Stimulated activated naive CD4-positive, alpha-beta T cell (primary cell): ENCODE measurements at places on chromosomes 6 and 20.

DNA sequence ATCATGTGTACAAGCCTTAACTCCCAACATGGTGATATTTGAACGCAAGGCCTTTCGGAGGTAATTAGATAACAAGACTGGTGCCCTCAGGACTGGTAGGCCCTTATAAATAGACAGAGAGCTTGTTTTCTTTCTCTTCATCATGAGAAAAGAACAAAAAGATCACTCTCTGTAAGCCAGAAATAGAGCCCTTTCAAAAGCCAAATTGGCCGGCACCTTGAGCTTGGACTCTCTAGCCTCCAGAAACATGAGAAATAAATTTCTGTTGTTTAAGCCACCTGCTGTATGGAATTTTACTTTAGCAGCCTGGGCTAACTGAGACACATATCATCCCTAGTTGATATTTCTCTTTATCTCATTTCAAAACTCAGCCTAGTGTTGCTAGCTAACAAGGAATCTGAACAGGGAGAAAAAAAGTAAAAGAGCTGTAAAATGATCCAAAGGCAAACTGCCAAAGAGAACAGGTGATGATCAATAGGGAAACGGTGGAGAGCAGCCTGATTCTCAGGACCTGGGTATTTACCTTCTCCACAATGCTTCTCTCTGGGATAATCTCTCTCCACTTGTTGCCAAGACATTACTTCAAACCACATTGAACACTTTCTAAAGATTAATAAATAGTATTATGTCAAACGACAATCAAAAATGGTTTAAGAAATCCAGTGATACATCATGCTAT lies 6.1 kb downstream of the COL21A1 start:
- no peak for DNase-seq

DNA sequence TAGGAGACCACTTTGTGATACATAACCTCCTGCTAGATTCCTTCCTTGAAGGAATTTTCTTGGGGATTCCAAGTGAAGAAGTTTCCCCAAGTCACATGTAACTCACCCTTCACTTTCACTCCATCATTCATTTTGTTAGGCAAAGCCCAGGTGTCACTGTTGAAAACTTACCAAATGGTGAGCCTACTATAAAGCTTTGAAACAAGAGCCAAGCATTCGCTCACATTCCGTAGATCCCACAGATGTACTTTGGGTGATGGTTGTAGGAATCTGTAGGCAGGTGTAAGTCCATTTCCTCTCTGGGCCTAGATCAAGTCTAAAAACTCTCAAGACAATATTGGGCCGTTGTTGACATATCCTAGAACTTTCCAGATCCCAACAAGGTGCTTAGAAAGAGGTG lies 74.1 kb downstream of the PRDM1 start:
- DNase-seq: no peak

GRCh38 chr6:75673884-75674283 lies 72.2 kb downstream of the SENP6 start:
- DNase-seq: no peak

DNA sequence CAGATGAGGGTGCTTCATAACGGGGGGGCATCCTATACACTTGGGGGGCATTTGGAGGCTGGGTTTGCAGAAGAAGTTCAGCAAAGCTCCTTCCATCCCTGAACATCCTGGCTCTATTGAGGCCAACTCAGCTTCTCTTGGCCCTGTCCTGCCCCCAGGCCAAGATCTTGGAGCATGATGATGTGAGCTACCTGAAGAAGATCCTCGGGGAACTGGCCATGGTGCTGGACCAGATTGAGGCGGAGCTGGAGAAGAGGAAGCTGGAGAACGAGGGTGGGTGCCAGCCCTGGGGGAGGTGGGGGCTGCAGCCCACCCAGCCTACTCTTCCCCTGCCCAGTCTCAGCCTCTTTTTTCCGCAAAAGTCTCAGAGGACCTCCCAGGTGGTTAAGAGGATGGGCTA lies 17.2 kb downstream of the GDAP1L1 start:
- DNase-seq: no peak

GRCh38 chr20:58018590-58018989 lies 209.9 kb downstream of the ANKRD60 start:
- no peak for DNase-seq

GRCh38 chr20:1357921-1358671 lies 29.2 kb upstream of the SDCBP2 start:
- DNase-seq: no peak
